ENCODE measurements at places on chromosomes 16 and 17. TPM values are rescaled to one million over a fixed set of nuclear protein-coding genes. Genes with fewer than 3 reads are reported as not detected.

GRCh38 chr16:70684146-70685060, 1.4 kb downstream of the MTSS2 start:
- H3K27me3 ChIP-seq = no peaks in the 10 kb centered on the region
- no peak for DNase-seq
- H3K36me3 ChIP-seq = peaks cover 6% of the 10 kb centered on the region
- peaks cover 45% of the 10 kb centered on the region for H3K4me1 ChIP-seq

DNA sequence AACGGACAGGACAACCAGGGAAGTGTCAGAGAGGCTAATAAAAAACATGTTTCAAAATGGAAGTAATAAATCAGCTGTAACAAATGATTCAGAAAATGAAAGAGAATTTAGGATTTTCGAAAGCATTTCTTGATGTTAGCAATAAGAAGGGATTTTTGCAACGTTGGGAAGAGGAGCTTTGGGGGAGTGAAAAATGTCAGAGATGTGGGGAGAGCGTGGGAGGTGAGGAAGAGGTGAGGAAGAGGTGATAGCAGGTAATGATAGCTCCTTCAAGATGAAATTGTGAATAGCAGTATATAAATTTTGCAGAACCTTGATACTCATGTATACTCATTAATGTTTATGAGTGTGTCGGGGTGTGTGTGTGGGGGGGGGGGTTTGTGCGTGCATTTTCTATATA, 76.2 kb upstream of the COX10 start:
- no peaks in the 10 kb centered on the region for H3K4me1 ChIP-seq
- H3K27me3 ChIP-seq = no peaks in the 10 kb centered on the region
- DNase-seq = no peak
- no peak overlapping the region for H3K27ac ChIP-seq

DNA sequence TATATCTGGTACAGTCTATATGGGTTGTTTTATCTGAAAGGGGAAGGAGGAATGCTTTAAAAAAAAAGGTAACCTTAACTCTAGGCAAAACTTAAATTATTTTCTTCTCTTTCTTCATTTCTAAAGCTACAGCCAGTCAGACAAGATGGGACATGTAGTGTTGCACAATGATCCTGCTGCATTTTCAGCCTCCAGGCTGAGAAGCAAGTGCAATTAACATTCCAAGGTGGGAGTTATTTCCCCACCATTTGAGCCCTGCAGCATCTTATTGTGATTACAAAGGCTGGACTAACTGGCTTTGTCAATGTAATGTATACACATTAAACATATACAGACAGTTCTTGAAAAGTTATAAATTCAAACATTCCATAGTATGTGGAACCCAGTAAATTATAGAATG, 22.6 kb upstream of the NF1 start:
- no peak overlapping the region for H3K4me3 ChIP-seq
- H3K27ac ChIP-seq = no peak overlapping the region

IQCK gene
- total RNA-seq = 11.8 TPM

MTSS2 gene
- 41.8 TPM for total RNA-seq

GRCh38 chr16:82264756-82265155, 94.7 kb upstream of the MPHOSPH6 start:
- H3K4me1 ChIP-seq = no peaks in the 10 kb centered on the region
- H3K36me3 ChIP-seq = no peaks in the 10 kb centered on the region
- no peak overlapping the region for H3K4me3 ChIP-seq
- H3K27me3 ChIP-seq = peaks cover 56% of the 10 kb centered on the region
- H3K27ac ChIP-seq = no peak overlapping the region

- H3K4me3 ChIP-seq = no peak overlapping the region
- no peak overlapping the region for H3K27ac ChIP-seq
- no peaks in the 10 kb centered on the region for H3K36me3 ChIP-seq
- no peaks in the 10 kb centered on the region for H3K4me1 ChIP-seq
- H3K27me3 ChIP-seq = no peaks in the 10 kb centered on the region
These were observed 77.7 kb downstream of the SREBF1 start for GRCh38 chr17:17758941-17759563.

DNA sequence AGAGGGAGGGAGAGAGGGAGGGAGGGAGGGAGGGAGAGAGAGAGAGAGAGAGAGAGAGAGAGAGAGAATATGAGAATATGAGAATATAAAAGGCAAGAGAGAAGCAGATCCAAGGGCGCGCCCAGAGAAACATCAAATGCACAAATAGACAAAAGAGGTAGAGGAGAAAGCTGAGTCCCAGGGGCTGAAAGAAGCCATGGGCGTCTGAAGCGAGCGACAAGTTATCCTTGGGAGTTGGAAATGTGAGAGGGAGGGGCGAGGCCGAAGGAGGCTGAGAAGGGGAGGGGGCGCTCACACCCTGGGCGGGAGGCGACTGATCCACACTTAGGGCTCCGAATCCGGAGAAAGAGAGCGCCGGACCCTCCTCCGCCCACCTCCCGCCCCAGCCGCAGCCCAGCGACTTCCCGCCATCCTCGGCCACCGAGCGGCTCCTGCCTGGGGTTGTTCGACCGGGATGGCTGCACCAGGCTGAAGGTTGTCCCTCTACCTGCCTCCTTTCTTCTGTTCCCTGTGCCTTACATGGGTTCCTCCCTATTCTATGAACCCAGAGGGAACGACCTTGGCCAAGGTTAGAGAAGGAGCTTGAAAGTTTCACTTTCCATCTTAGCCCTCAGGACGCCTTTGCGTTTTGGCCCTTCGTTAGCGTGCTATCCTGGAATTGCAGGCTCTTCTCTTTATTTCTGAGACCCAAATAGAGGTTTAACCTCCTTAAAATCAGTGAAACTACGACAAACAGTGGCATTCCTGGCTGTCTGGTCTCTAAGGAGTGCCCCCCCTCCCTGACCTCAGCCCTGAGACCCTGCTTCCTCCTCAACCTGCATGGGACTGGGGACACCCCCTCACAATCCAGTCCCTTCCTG, 21.2 kb upstream of the HOXB9 start:
- peak overlapping the region; percentile 96 for H3K4me3 ChIP-seq
- no peak for DNase-seq
- H3K27ac ChIP-seq = peak overlapping the region; percentile 99

- H3K27ac ChIP-seq = no peak overlapping the region
- DNase-seq = no peak
- H3K4me3 ChIP-seq = no peak overlapping the region
These were observed 17.0 kb downstream of the GJD3 start for GRCh38 chr17:40347319-40348135.

DNA sequence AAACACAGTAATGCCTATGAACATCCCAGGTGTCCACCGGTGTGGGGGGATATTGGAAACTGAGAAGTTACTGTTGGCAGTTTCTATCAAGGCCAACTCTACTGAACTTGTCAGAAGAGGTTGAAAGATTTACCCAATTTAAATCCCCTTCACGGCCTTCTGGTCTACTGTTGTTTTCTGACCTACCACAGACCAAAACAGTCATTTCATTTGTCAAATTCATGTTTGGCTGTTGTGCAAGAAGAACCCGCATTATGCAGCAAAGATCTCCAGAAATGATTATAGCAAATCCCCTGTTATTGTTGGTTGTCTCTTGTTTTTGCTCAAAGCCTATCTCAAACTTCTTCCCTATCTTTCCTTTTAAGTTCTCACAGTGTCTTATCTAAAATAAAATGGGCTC, 73.1 kb upstream of the MAF start:
- H3K4me3 ChIP-seq = no peak overlapping the region
- H3K27me3 ChIP-seq = no peaks in the 10 kb centered on the region
- no peak for DNase-seq
- no peaks in the 10 kb centered on the region for H3K36me3 ChIP-seq

GRCh38 chr17:82929011-82929622, 89.3 kb upstream of the ZNF750 start:
- no peak overlapping the region for H3K4me3 ChIP-seq
- peaks cover 4% of the 10 kb centered on the region for H3K4me1 ChIP-seq
- peaks cover 5% of the 10 kb centered on the region for H3K36me3 ChIP-seq
- DNase-seq = no peak
- H3K27ac ChIP-seq = no peak overlapping the region
- no peaks in the 10 kb centered on the region for H3K27me3 ChIP-seq

DNA sequence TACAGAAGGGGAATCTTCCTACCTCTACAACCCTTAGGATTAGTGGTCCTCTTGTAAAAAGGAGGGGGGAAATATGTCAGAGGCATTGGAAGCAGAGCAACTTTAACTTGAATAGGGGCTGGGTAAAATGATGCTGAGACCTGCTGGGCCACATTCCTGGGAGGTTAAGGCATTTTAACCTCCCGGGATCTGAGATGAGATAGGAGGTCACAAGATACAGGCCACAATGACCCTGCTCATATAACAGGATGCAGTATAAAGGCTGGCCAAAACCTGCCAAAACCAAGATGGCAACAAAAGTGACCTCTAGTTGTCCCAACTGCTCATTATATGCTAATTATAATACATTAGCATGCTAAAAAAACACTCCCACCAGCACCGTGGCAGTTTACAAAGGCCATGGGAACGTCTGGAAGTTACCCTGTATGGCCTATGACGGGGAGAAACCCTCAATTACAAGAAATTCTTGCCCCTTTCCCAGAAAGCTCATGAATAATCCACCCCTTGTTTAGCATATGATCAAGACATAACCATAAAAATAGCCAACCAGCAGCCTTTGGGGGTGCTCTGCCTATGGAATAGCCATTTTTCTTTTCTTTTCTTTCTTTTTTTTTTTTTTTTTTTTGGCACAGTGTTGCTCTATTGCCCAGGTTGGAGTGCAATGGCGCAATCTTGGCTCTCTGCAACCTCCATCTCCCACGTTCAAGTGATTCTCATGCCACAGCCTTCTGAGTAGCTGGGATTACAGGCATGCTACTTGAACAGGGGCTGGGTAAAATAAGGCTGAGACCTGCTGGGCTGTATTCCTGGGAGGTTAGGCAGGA, 6.2 kb upstream of the C1QTNF1 start:
- no peaks in the 10 kb centered on the region for H3K4me1 ChIP-seq
- no peak for DNase-seq
- no peaks in the 10 kb centered on the region for H3K27me3 ChIP-seq
- no peaks in the 10 kb centered on the region for H3K36me3 ChIP-seq
- no peak overlapping the region for H3K27ac ChIP-seq

GRCh38 chr16:11655655-11656054, 12.6 kb upstream of the SNN start:
- H3K36me3 ChIP-seq = no peaks in the 10 kb centered on the region
- DNase-seq = no peak
- H3K27me3 ChIP-seq = no peaks in the 10 kb centered on the region
- H3K4me1 ChIP-seq = no peaks in the 10 kb centered on the region
- H3K4me3 ChIP-seq = no peak overlapping the region

SYNGR3 gene
- total RNA-seq = 11.5 TPM

SLC22A31 gene
- 53.7 TPM for total RNA-seq

DHRS7C gene
- not detected for total RNA-seq

- no peaks in the 10 kb centered on the region for H3K27me3 ChIP-seq
- no peak overlapping the region for H3K27ac ChIP-seq
- H3K4me3 ChIP-seq = no peak overlapping the region
- H3K36me3 ChIP-seq = no peaks in the 10 kb centered on the region
These were observed 31.0 kb upstream of the BHLHA9 start for GRCh38 chr17:1239210-1239609.

GRCh38 chr16:75550211-75550662, 5.8 kb downstream of the TMEM231 start:
- H3K4me1 ChIP-seq = peaks cover 11% of the 10 kb centered on the region
- no peak overlapping the region for H3K27ac ChIP-seq
- DNase-seq = no peak
- H3K36me3 ChIP-seq = no peaks in the 10 kb centered on the region
- H3K4me3 ChIP-seq = no peak overlapping the region
- no peaks in the 10 kb centered on the region for H3K27me3 ChIP-seq

- no peak overlapping the region for H3K27ac ChIP-seq
- H3K4me1 ChIP-seq = no peaks in the 10 kb centered on the region
- DNase-seq = no peak
- H3K36me3 ChIP-seq = no peaks in the 10 kb centered on the region
- no peak overlapping the region for H3K4me3 ChIP-seq
These were observed 58.7 kb downstream of the EFCAB5 start for GRCh38 chr17:30000001-30000754.

UNC13D gene
- 20.2 TPM for total RNA-seq

- no peaks in the 10 kb centered on the region for H3K36me3 ChIP-seq
- H3K27me3 ChIP-seq = peaks cover 16% of the 10 kb centered on the region
- no peak overlapping the region for H3K4me3 ChIP-seq
- H3K27ac ChIP-seq = no peak overlapping the region
These were observed 56.7 kb upstream of the ERCC4 start for GRCh38 chr16:13863075-13863765.

GRCh38 chr16:50275428-50276325, 9.3 kb downstream of the ADCY7 start:
- no peak for DNase-seq
- H3K27ac ChIP-seq = no peak overlapping the region
- H3K4me1 ChIP-seq = no peaks in the 10 kb centered on the region
- H3K4me3 ChIP-seq = no peak overlapping the region
- no peaks in the 10 kb centered on the region for H3K36me3 ChIP-seq
- H3K27me3 ChIP-seq = no peaks in the 10 kb centered on the region

GRCh38 chr16:26627958-26628357, 438.8 kb upstream of the C16orf82 start:
- H3K4me3 ChIP-seq = no peak overlapping the region
- H3K27ac ChIP-seq = no peak overlapping the region
- no peaks in the 10 kb centered on the region for H3K4me1 ChIP-seq

SSTR5 gene
- total RNA-seq = 7.2 TPM

TMC8 gene
- total RNA-seq = 7.8 TPM

DNA sequence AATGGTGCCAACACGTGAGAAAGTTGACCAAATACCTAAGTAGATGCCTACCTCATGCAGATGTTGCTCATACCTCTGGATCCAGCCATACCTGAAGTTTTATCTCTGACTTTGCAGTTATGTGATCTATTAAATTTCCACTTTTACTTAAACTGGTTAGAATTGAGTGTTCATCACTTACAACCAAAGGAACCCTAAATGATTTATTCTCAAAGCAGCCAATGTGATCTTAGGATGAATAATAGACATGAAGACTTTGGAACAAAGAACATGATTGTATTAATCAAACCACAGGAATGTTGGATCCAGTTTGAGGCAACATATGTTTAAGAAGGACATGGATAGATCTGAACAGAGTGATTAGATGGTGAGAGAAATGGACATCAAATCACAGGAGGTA, 68.7 kb downstream of the IRX6 start:
- no peak for DNase-seq
- no peaks in the 10 kb centered on the region for H3K4me1 ChIP-seq
- no peak overlapping the region for H3K4me3 ChIP-seq
- no peaks in the 10 kb centered on the region for H3K36me3 ChIP-seq
- no peak overlapping the region for H3K27ac ChIP-seq

DNA sequence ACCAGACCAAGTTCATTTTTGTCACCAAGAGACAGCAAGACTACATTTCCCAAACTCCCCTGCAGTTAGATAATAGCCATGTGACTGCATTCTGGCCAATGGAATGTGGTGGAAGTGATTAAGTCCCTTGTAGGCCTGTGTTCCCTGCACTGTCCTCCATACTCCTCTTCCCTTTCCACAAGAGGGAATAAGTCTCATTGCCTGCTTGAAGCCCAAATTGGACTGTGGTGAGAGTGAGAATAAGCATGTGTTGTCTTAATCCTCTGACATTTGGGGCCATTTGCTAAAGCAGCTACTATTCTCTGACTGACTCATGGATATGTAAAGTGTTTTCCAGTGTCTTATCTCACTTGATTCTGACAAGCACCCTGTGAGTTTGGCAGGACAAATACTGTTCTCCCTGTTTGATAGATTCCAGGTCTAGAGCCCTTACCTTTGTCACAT, 20.7 kb downstream of the PIK3R6 start:
- peak; percentile 67 for DNase-seq
- no peaks in the 10 kb centered on the region for H3K36me3 ChIP-seq
- H3K27ac ChIP-seq = no peak overlapping the region
- no peak overlapping the region for H3K4me3 ChIP-seq
- H3K4me1 ChIP-seq = peaks cover 3% of the 10 kb centered on the region
- no peaks in the 10 kb centered on the region for H3K27me3 ChIP-seq

Data from HCT116 (cell line).